Tongue (tissue), 3 donors: ENCODE measurements at places on chromosomes 12 and 14.
A peak's percentile ranks its signal among the peaks of the same experiment; 100 is the strongest.

DNA sequence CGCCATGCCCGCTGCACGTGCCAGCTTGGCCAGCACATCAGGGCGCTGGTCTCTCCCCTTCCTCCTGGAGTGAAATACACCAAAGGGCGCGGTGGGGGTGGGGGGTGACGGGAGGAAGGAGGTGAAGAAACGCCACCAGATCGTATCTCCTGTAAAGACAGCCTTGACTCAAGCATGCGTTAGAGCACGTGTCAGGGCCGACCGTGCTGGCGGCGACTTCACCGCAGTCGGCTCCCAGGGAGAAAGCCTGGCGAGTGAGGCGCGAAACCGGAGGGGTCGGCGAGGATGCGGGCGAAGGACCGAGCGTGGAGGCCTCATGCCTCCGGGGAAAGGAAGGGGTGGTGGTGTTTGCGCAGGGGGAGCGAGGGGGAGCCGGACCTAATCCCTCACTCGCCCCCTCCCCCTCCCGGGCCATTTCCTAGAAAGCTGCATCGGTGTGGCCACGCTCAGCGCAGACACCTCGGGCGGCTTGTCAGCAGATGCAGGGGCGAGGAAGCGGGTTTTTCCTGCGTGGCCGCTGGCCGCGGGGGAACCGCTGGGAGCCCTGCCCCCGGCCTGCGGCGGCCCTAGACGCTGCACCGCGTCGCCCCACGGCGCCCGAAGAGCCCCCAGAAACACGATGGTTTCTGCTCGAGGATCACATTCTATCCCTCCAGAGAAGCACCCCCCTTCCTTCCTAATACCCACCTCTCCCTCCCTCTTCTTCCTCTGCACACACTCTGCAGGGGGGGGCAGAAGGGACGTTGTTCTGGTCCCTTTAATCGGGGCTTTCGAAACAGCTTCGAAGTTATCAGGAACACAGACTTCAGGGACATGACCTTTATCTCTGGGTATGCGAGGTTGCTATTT lies 914 bp upstream of the CCND2 start:
- DNase-seq: peak; percentile 82

DNA sequence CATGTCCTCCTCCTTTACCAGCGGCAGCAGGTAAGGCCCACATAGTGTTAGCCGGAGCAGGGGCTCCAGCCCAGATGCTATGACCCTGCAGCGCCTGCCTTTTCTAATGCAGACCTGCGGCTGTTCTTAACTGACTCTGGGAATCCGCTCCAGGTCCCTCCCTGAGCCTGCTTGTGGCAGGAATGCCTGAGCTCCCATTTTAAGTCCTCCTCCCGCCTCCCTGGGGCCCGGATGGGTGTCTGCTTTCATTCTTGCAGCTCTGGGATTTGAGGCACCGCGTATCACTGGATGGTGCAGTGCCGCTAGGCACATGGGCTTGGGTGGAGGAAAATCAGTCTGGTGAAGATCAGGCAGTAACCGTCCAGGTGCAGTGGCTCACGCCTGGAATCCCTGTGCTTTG lies 7.6 kb downstream of the TSPAN9 start:
- DNase-seq: peak; percentile 65

GRCh38 chr14:103313704-103314103 lies 20.3 kb upstream of the EIF5 start:
- no peak for DNase-seq

- DNase-seq: no peak
Measured at GRCh38 chr14:101252443-101253214, 308.7 kb upstream of the DIO3 start.

GRCh38 chr14:95395098-95395737 lies 75.5 kb upstream of the CLMN start:
- no peak for DNase-seq

DNA sequence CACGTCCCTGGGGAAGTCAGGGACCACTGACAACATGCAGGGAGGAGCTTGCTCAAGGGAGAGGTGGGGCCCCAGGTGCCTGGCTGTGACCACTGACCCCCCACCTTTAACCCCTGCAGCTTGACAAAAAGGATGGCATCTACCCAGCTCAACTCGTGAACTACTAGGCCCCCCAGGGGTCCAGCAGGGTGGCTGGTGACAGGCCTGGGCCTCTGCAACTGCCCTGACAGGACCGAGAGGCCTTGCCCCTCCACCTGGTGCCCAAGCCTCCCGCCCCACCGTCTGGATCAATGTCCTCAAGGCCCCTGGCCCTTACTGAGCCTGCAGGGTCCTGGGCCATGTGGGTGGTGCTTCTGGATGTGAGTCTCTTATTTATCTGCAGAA lies 26.3 kb downstream of the HIP1R start:
- DNase-seq: no peak

- DNase-seq: no peak
Measured at GRCh38 chr12:73815072-73815645, 722.5 kb upstream of the ATXN7L3B start.

DNA sequence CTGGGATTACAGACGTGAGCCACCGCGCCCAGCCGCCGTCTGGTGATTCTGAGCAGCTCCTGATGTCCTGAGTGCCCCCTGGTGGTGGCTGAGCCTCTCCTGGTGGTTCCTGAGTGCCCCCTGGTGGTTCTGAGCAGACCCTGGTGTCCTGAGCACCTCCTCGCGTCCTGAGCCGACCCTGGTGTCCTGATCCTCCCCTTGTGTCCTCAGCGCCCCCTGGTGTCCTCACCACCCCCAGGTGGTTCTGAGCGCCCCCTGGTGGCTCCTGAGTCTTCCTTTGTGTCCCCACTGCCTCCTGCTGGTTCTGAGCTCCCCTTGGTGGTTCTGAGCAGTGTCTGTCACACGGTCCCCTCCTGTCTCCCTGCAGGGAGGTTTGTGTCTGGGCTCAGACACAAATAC lies 1304.9 kb downstream of the TMEM121 start:
- DNase-seq: no peak

DNA sequence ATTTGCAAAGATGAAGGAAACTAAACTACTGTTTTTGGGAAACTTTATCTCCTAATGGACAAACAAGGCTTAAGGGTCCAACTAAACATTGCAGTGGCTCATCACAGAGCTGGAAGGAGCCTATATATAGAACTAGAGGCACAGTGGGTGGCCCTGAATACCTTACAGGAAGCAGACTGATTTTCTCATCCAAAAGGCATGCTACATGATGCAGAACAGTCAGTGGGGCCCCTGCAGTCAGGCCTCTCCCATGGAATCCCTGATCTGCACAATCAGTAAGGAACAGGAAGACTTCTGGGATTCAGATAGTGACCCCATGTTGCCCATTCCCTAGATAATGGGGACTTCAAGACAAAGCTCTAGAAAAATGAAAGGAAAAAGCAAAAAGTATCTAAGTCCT lies 1.9 kb upstream of the LLPH start:
- DNase-seq: peak; percentile 51

DNA sequence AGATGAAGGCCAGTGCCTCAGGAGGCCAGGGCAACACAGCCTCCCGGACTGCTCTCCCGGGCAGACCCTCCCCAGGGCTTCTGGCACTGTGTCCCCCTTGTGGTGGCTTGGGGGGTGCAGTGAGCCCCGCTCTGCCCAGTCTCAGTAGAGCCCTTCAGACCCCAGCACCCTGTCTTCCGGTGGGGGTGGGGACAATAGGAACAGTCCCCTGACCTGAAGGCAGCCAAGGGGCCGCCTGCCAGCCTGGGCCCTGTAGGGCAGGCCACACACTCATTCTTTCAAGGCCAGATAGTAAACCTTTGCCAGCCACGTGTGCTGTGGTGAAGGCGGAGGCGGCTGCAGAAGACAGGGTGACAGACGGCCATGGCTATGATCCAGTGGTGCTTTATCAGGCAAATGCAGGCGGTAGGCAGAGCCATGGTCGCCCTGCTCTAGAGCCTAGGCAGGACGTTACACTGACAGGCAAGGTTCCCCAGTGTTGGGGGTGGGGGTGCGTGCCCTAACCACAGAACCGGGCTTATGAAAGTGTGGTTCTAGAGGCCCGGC lies 15.0 kb downstream of the ZFYVE21 start:
- DNase-seq: no peak

GRCh38 chr12:106917503-106917902 lies 38.2 kb upstream of the TMEM263 start:
- no peak for DNase-seq

DNA sequence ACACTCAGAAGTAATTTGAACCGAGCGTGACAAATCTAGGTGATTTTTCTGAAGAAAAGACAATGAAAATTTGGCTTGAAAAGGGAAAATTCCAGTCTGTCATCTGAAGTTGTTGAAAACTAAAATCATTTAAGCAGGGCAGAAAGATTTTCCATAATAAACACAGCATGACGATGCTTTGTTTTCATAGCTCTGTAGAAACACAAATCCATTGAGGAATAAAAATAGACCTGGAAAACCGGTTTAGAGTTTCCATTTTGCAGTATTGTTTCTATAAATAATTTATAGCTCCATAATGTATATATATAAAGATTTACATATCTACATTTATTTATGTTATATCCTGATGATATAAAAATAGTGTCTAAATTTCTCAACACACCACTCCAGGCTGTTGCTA lies 1918.5 kb upstream of the FLRT2 start:
- peak; percentile 37 for DNase-seq

DNA sequence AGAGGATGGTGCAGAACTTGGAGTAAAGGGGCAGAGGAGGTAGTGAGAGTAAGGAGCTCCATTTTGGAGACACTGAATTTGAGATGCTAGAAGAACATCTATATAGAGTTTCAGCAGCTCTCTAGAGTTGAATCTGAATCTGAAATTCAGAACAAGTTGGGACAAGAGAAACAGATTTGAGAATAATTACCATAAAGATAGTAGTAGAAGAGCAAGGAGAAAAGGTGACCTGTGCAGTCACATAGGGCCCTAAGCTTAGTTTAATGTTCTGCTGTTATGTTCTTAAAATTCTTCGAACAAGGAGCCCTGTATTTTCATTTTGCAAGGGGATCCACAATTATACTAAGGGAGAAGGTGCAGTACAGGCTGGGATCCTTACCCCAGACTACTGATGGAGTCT lies 7.4 kb downstream of the REM2 start:
- no peak for DNase-seq

DNA sequence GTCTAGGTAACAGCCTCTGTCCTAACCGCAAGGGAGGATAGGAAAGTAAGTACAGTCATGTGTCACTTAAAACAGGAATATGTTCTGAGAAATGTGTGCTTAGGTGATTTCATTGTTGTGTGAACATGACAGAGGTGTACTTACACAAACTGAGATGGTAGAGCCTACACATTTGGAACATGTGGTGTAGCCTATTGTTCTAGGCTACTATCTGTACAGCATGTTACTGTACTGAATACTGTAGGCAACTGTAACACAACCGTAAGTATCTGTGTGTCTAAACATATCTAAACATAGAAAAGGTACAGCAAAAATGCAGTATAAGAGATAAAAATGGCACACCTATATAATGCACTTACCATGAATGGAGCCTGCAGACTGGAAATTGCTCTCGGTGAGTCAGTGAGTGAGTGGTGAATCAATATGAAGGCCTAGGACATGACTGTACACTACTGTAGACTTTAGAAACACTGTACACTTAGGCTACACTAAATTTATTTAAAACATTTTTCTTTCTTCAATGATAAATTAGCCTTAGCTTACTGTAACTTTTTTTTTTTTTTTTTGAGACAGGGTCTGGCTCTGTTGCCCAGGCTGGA lies 13.2 kb upstream of the MDM2 start:
- DNase-seq: no peak

- DNase-seq: no peak
Measured at GRCh38 chr12:12977231-12977630, 22.8 kb downstream of the HEBP1 start.

GRCh38 chr14:66511849-66512248 lies 3.9 kb downstream of the GPHN start:
- DNase-seq: no peak

DNA sequence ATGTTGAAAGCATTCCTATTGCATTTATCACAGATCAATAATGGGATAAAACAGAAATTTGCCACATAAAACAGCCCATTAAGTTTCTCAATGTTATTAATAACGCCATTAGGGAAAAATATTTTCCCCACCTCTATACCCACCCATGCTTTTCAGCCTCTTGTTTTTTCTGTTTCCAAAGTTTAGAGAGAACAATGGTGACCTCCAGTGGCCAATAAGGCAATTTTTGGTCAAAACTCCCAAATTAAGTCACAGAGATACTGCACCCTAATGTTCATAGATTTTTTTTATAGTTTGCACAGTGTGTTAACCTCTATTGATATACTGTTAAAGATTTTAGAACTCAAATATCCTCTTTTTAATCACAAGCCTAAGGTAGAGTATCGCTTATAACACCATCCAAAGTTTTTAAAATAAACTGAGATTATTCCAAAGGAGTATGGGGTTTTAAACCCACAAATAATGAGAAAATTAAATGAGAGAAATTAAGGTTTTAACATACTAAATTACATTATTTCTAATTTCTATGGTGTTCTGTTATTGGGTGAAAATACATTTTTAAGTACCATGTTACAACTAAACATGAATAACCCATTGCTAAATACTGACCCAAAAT lies 184.7 kb upstream of the DCN start:
- DNase-seq: peak; percentile 37

- no peak for DNase-seq
Measured at GRCh38 chr14:81396113-81396512, 4.0 kb downstream of the STON2 start.

DNA sequence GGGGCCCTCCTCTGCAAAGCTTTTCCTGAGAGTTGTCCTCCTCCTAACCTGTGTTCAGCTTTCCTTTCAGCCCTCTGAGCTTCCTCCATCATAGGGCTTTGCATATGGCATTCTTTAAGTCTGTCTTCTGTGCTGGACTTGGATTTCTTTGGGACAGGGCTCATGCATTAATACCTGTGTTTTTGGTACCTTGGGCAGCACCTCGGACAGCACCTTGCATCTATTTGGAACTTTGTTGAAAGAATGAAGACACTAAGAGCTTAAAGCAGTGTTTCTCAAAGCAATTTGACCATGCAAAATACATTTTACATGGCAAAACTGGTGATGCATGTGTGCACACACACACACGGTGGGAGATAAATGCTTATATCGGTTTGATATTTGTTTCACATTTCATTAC lies 115.0 kb upstream of the SRRM4 start:
- DNase-seq: no peak

DNA sequence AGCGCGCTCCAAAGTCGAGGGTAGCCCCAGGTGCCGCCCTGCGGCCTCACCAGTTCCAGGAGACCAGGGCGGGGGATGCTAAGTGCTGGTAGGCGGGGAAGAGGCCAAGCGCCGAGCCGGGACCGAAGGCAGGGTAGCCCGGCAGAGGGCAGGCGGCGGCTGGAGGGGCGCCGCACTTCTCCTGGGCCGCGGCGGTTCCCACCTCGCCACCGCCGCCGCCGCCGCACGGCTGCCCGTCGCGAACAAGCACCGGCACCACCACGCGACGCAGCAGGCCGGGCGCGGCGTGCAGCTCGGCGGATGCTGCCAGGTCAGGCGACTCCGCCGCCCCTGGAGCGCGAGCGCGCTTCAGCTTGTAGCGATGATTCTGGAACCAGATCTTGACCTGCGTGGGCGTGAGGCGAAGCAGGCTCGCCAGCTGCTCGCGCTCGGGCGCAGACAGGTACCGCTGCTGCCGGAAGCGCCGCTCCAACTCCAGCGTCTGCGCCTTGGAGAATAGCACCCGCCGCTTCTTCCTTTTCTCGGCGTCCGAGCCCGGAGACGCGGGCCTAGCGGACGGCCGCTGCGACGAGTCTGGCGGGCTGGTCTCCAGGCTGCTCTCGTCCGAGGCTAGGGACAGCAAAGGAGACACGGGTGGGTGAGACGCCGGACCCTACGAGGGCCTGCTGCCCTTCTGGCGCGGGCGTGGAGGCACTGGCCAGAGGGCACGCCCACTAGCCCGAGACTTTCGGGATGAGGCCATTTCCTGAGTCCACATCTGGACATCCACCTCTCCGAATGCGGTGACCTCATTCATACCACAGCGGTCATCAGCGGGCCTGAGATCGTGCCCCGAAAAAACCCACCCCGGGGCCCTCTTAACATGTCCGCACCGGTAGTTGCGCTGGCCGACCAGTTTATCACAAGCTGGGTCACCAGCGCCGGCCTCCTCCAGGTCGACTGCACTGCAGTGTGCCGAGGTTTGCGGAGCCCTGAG lies 1.3 kb downstream of the NKX2-8 start:
- peak; percentile 48 for DNase-seq
